ENCODE measurements at places on chromosomes 11 and 22. TPM values are rescaled to one million over a fixed set of nuclear protein-coding genes. Genes with fewer than 3 reads are reported as not detected.

Gene SLC22A8
- not detected for polyA plus RNA-seq

Gene XBP1
- 205 TPM for polyA plus RNA-seq

Gene FDXACB1
- 2.1 TPM for polyA plus RNA-seq

Gene FAT3
- polyA plus RNA-seq = 0.27 TPM

Gene POU2AF3
- not detected for polyA plus RNA-seq

Gene AIP
- 75.7 TPM for polyA plus RNA-seq

Gene CEND1
- 1.1 TPM for polyA plus RNA-seq

Gene PYGM
- 0.20 TPM for polyA plus RNA-seq

Gene TSPAN32
- 0.14 TPM for polyA plus RNA-seq

Gene ROBO4
- 0.40 TPM for polyA plus RNA-seq

Gene BRD1
- polyA plus RNA-seq = 4.6 TPM

Gene TPST2
- polyA plus RNA-seq = 33.6 TPM

Gene UBQLNL
- polyA plus RNA-seq = 0.42 TPM

Gene MAJIN
- polyA plus RNA-seq = not detected

Gene TEX12
- 0.19 TPM for polyA plus RNA-seq

Gene FDX1
- polyA plus RNA-seq = 8.9 TPM

Gene MYOD1
- not detected for polyA plus RNA-seq

Gene SAC3D1
- polyA plus RNA-seq = 5.3 TPM

Gene USP35
- polyA plus RNA-seq = 5.5 TPM

Gene CDC45
- polyA plus RNA-seq = 8.3 TPM

Gene CSKMT
- polyA plus RNA-seq = 4.6 TPM

Gene TSPAN18
- 0.98 TPM for polyA plus RNA-seq

Gene APOL4
- 0.21 TPM for polyA plus RNA-seq

Gene DTX4
- polyA plus RNA-seq = 1.4 TPM

Gene MOGAT2
- polyA plus RNA-seq = not detected

Gene ACR
- not detected for polyA plus RNA-seq

Gene DKK3
- 935 TPM for polyA plus RNA-seq
